ENCODE measurements at places on chromosomes 1 and 21.

DNA sequence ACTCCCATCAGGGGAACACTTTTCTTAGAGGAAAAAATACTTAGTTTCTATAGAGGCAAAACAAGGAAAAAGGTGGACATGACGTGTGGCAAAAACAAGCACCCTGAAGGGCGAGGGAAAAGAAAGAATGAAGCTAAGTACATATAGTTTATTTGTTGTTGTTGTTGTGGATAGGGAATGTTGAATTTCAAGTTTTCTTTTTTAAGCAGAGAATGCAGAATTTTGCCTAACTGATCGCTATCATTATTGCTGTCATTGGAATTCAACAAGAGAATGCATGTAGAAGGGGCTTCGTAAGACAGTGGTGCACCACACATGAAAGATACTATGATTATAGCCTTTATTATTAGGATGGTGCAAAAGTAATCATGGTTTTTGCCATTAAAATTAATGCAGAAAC lies 144.0 kb downstream of the LMO4 start:
- no peak for DNase-seq

DNA sequence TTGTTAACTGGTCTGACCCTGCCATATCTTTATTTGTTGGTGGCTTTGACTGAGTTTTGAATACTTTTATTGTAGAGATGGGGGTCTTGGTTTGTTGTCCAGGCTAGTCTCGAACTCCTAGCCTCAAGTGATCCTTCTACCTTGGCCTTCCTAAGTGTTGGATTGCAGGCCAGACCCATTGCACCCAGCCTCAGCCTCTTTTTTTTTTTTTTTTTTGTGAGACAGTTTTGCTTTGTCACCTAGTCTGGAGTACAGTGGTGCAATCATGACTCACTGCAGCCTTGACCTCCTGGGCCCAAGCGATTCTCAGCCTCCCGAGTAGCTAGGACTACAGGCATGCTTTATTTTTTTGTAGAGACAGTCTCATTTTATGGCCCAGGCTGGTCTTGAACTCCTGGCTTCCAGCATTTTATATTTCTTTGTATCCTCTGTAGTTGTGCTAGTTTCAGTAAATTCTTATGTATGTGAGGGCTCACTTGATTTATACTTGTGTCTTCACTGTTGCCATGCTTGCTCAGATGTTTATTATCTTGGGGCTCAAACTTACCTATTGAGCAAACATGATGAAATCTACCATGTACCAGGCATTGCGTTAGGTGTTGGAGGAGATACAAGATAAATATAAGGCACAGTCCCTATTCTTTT lies 24.1 kb downstream of the THRAP3 start:
- DNase-seq: no peak

DNA sequence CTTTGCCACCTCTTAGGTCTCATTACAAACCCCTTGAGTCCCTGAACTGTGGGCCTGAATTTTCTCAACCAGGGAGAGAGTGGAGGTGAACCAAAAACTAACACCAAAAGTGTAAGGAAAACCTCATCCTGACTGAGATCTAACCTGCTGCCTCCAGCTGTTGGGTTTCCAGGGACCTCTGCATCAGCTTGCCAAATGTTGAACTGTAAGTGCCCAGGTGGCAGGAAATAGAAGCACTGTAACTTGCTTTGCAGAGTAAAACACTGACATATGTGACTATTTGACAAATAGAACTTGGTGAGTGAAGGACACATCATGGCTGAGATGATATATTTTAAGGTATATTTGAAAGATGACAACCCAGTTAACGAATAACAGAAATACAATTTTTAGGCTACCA lies 48.4 kb upstream of the NR5A2 start:
- no peak for DNase-seq

- DNase-seq: no peak
Observed at GRCh38 chr1:101452825-101453224, 216.0 kb downstream of the S1PR1 start.

- peak; percentile 21 for DNase-seq
Observed at GRCh38 chr1:9589144-9589718, 520 bp downstream of the TMEM201 start.

GRCh38 chr21:45573452-45574035 lies 31.3 kb upstream of the SLC19A1 start:
- DNase-seq: no peak

- no peak for DNase-seq
Observed at GRCh38 chr1:47481936-47482335, 44.1 kb downstream of the FOXD2 start.
